ENCODE measurements at places on chromosomes 2 and 18.

DNA sequence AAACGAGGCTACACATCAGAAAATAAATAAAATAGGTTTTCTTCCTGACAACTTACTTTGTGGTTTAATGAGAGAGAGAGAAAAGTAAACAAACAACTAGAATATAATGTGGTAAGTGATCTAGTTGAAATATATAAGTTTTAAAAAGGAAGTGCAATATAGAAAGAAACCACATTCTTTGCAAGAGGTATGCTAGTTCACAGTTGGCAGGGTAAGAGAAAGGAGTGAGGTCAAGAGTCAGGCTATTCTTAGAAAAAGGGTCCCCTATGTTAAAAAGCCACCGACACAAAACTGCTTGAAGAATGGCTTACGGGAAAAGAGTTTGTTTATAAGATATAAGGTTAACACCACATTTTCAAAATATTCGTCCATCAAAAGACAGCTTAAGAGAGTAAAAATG is 462.1 kb downstream of the ERBB4 start:
- DNase-seq, result no peak

- no peak for DNase-seq
Observed at GRCh38 chr2:240635998-240636547, 10.8 kb downstream of the GPR35 start.

DNA sequence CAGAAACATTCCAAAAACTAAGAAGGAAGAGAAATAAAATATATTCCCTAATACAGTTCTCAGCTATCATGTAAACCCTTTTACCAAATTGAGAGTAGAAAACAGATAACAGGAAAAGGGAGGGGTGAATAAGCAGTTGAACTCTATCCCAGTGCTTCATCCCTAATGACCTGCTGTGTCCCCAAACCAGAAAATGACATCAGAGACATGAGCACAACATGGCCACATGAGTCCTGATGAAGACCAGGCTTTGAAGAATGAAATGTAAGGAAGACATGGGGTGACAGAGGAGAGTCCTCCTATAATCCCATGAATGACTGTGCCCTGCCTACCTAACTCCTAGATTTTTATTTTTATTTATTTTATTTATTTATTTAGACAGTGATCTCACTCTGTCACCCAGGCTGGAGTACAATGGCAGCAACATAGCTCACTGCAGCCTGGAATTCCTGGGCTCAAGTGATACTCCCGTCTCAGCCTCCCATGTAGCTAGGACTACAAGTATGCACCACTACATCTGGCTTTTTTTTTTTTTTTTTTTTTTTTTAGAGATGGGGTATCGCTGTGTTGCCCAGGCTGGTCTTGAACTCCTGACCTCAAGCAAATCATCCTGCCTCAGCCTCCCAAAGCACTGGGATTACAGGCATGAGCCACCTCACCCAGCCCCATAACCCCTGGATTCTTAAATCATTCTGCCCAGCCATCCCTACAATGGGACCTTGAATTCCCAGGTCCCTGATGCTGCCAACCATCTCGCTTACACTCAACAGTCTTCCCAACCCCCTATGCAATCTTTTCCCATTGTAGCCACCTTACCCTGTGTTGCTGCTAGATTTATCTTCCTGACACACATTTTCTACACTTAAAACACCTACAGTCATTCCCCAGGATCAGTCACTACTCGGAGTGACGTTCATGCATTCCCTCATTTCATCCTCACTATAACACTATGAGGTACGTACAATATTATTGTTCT is 64.5 kb downstream of the ANKRD44 start:
- DNase-seq, result no peak

GRCh38 chr18:3153107-3153704 is 66.6 kb downstream of the MYOM1 start:
- DNase-seq, result no peak

Measured in Panc1 (cell line).